Activated CD4-positive, alpha-beta T cell treated with anti-CD3 and anti-CD28 coated beads, Interleukin-2, Interleukin-6, amounts not matched to agents 100 ng/mL and 50 ng/mL, durations not matched to agents 16 hours and 8 hours (primary cell): ENCODE measurements at places on chromosomes 1 and 21.

GRCh38 chr1:177948336-177948972 is 21.4 kb downstream of the SEC16B start:
- DNase-seq: peak; percentile 45

DNA sequence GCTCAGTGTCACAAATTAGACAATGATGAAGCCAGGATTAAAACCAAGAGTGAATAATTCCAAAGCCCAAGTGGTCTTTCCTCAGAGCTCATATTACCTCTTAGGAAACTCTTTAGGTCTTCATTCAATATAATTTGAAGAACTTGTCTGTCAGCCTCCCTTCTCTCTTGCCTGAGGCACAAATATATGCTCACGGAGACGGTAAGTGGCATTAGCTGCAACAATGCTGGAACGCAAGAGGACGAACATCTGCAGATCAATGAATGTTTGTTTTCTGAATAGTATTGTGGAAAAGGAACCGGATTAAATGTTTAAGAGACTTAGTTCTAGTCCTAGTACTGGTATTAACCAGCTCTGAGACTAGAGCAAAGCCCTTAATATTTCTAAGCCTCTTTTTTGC is 39.7 kb upstream of the LYST start:
- no peak for DNase-seq

DNA sequence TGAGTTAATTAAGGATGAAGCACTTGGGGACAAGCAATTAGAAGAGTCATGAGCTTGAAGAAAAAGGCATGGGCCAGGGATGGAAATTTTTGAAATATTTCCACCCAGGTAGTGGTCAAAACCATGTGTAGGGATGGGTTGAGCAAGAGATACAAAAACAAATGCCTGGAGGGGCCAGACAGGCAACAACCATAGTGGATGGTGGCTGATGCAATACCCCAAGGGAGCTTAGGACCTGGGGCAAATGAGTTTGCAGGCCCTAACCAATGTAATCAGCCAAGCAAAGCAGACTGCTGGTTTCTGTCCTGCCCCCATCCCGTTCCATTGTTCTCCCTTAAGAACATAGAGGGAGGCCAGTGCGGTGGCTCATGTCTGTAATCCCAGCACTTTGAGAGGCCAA is 119.1 kb upstream of the FGGY start:
- no peak for DNase-seq

DNA sequence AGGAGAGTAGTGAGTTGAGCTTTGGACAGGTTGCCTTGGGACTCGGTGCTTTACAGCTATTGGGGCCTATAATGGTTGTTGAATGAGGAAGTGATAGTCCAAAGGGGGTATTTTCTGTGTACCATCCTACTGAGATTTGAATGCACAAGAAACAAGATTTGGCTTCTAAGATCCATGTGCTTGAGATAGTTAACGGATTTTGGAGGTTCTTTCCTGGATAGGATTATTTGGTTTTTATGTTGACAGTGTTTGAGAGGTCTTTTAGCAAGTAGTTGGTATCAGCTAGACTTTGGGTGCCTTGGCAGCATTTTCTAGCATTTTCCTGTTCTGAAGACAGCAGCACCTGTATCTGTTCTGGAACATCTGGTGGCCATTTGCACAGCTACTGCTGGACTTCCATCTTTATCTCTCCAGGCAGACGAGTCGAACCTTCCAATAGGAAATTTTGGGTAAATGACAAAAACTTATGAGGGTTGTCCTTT is 3.6 kb upstream of the SCAF4 start:
- no peak for DNase-seq

GRCh38 chr1:2952371-2952770 is 68.9 kb upstream of the ACTRT2 start:
- no peak for DNase-seq

GRCh38 chr1:239939602-239940001 is 152.1 kb upstream of the FMN2 start:
- no peak for DNase-seq

GRCh38 chr1:56617141-56617540 is 28.0 kb upstream of the PRKAA2 start:
- no peak for DNase-seq

DNA sequence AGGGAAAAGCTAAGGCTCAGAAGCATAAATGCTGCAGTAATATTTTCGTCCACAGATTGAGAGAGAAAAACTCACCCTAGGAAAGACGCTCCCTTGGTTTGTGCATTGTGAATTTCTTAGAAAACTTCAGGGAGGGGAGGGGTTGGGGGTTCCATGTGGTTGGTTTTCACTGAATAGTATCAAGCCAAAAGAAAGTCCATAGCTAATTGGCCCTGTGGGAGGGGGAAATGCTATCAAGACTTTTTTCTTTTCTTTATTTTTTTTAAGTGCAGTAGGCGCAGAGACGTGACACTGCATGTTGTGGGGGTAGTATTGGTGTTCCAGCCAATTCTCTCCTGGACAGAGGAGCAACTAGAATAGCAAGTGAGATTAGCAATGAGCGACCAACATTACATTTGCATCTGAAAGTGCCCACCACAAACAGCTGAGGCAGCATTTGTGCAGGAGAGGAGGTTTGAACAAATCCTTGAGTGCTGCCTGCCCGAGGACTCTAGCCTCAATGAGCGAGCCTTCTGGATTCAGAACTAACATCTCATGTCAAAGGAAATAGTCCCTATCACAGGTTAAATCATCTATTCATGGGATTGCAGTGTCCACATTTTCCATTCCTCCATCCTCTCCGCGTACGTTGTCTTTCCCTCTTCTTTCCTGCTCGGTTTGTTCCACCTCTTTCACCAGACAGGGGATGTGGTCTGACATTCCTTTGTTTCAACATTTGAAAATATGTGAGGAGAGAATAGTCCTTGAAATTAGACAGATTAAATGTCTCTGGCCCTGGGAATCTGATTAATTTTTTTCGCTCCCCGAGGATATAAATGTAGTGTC is 118.0 kb upstream of the MARK1 start:
- no peak for DNase-seq

GRCh38 chr1:24745711-24746413 is 615 bp downstream of the CLIC4 start:
- DNase-seq: peak; percentile 16

DNA sequence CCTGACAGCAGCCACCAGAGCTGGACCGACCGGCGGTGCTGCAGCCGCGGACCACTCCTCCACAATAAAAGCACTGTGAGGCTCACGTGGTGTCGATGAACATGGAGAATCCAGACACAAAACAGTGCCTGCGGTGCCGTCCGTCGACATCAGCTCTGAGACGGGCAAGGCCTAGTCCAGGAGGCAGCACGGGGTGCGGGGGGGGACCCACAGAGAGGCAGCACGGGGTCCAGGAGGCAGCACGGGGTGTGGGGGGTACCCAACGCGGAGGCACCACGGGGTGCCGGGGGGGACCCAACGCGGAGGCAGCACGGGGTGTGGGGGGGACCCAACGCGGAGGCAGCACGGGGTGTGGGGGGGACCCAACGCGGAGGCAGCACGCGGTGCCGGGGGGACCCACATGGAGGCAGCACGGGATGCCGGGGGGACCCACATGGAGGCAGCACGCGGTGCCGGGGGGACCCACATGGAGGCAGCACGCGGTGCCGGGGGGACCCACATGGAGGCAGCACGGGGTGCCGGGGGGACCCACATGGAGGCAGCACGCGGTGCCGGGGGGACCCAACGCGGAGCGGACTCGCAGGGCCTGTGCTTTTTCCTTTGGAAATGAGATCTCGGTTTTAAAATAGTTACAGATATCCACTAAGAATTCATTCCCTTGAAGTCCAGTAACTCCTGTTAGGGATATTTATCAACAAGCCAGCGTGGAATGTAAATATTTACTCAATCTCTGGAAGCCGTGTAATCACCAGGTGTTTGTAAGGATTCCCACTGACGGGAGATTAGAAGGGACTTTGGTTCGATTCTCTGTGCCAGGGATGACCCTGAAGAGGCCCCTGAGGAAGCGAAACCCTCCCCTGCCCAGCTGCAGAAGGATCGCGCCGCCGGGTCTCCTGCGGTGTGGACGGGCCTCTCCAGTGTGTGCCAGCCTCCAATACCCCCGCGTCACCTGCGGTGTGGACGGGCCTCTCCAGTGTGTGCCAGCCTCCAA is 52.1 kb downstream of the COL6A1 start:
- DNase-seq: no peak

DNA sequence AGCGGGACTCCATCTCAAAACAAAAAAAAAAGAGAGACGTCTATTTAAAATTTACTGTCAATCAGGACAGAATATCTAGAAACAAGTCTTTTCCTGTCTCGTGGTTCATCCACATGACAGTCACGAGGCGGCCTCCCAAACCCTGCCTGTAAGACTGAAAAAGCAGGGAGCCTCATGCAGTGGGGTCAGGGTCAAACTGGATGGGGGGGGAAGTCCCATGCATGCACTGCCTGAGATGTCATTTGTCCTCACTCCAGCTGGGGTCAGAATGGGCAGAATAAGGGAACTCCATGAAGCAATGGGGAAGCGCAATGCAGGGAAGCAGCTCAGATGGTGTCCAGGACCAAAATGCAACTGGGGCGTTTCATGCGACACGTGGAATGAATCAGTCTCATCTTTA is 85.5 kb downstream of the PIK3CD start:
- no peak for DNase-seq

GRCh38 chr1:44786138-44786840 is 1.7 kb downstream of the BEST4 start:
- DNase-seq: peak; percentile 81
